Chondrocyte (in vitro differentiated cells): ENCODE measurements at places on chromosomes 13 and 19. TPM values are rescaled to one million over a fixed set of nuclear protein-coding genes. Genes with fewer than 3 reads are reported as not detected.

GRCh38 chr19:2428756-2429711 lies 1.6 kb upstream of the TIMM13 start:
- no peak for DNase-seq

Gene MICOS13
- total RNA-seq = 61.0 to 66.6 TPM (median 65.3 TPM) in 3 replicates

Gene PGLYRP1
- not detected in 3 replicates for total RNA-seq

Gene KLK3
- not detected in 3 replicates for total RNA-seq

Gene CRX
- not detected in 3 replicates for total RNA-seq

DNA sequence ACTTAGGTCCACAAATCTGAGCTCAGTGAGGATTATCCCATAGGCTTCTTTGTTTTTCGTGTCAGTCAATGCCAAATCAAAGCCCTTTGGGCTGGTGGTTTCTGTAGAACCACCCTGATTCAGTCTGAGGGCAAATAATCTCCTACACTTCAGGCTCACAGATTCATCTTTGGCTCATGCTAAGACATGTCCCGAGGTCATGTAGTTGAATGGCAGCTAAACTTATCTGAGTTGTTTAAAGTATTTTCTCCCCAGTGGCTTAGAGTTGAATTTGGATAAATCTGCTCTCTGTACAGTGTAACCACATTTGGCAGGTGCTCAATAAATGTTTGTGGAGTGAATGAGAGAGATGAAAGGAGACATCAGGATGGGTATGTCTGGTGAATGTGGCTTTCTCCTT lies 13.1 kb upstream of the SLC25A42 start:
- no peak for DNase-seq

- DNase-seq = no peak
These were observed 76.1 kb downstream of the SIPA1L3 start for GRCh38 chr19:37983153-37983552.

Gene CLEC17A
- not detected in 3 replicates for total RNA-seq

Gene ZNF724
- total RNA-seq = 2.3 to 6.7 TPM (median 3.0 TPM) in 3 replicates

Gene CRB3
- total RNA-seq = 0.32 TPM in 1 of 3 replicates, not detected in the others

Gene C19orf25
- total RNA-seq = 23.3 to 24.7 TPM (median 24.2 TPM) in 3 replicates

DNA sequence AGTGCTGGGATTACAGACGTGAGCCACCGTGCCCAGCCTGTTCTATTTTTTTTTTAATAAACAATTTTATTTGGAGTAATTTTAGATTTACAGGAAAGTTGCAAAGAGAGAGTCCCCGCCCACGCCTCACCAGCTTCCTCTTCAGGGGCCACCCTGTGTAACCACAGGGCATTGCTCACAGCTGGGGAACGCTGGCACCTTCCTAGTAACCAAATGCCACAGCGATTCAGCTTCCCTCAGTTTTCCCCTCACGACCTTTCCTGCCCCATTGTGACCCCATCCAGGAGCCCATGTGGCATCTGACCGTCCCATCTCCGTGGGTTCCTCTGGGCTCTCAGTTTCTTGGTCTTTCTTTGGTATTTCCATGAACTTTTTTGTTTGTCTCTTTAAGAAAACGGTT lies 83.9 kb downstream of the GNG7 start:
- no peak for DNase-seq

DNA sequence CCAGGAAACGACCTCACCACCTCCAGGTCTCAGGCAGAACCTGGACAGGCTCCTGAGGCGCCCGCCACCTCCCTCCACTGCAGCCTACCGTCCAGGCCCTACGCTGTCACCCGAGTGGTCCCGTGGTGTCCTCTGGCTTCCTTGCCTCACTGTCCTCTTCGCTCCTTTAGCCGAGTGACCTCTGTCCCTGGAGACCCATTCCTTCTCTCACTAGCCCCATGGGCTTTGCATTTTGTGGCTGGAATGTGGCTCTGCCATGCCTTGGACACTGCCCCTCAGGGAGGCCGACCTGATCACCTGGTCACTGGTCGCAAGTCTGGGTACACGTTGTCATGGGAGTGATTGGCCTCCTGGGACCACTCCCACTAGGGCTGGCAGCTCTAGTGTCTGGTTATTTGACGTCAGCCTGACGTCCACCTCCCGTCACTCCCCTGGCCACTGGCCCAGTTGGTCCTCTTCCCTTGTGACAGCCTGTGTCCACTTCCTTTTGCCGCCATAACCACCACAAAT lies 17.9 kb downstream of the SLC25A42 start:
- no peak for DNase-seq

GRCh38 chr19:45972081-45972946 lies 1.4 kb downstream of the NOVA2 start:
- DNase-seq = no peak

DNA sequence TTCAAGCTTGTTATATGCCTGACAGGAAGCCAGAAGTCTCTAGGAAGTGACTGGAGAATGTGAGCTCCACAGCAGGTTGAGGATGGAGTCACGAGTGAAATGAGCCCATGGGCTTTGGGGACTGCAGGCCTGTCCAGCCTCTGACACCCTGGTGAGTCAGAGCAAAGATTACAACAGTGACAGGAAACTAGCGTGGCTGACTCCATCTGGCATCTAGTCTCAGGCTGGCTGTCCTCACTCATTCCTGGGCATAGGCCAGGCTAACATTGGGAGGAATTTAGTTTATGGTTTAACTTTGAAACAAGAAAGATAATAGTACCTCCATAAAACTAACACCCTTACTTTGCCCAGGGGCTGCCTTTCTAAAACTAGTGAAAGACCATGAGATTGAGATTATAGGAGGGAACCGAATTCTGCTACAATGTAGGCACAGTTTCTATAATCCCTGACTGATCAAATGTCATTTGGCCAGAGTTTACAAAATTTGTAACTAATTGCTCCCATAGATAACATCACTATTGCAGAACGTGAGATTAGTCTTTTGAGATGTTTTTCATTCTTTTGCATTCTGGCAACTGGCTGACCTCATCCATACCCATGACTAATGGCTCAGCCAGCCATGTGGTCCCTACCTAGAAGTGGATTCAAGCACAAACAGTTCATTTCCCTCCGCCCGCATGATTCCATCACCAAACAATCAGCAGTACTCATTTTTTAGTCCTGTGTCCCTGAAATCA lies 28.4 kb downstream of the PSG1 start:
- DNase-seq = no peak

GRCh38 chr13:101455863-101456262 lies 3.4 kb downstream of the ITGBL1 start:
- DNase-seq = no peak

Gene KDELR1
- 251 to 261 TPM (median 251 TPM) in 3 replicates for total RNA-seq

GRCh38 chr13:76730220-76730619 lies 156.0 kb downstream of the KCTD12 start:
- DNase-seq = no peak

Gene NECTIN2
- total RNA-seq = 88.9 to 120 TPM (median 116 TPM) in 3 replicates

Gene ZNF626
- total RNA-seq = 9.3 to 18.5 TPM (median 9.9 TPM) in 3 replicates

GRCh38 chr13:25844559-25845434 lies 207.0 kb downstream of the SHISA2 start:
- no peak for DNase-seq

Gene ADGRE2
- total RNA-seq = 0.87 to 1.6 TPM in 2 of 3 replicates, not detected in the other

Gene NFILZ
- total RNA-seq = not detected in 3 replicates

DNA sequence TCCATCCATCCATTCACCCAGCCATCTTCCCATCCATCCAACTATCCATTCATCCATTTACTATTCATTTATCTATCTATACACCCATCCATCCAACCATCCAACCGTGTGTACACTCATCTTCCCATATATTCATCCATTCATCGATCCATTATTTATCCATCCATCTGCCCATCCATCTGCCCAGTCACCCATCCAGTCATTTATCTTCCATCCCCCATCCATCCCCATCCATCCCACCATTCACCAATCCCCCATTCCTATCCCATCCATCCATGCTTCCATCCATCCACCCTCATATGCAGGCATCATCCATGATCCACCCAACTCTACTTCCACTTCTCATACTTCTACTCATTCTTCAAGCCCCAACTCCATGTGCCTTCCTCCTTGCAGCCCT lies 14.0 kb upstream of the HOMER3 start:
- DNase-seq = no peak

- DNase-seq = no peak
These were observed 202.3 kb upstream of the KLHL1 start for GRCh38 chr13:70310396-70311119.

DNA sequence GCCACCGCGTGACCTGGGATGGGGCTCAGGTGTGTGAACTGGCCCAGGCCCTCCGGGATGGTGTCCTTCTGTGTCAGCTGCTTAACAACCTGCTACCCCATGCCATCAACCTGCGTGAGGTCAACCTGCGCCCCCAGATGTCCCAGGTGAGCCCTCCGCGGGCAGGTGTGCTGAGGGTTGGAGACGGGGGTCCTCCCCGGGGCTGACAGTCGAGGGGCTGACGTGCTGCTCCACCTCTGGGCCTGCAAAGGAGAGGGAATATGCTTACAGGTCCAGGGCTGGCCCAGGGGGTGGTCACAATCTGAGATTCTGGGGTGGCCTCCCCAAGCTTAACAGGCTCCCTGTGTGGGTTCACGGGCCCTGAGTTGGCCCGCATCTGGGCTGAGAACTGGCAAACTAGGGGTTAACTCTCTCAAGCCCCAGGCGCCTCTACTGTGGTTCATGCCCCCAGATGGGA lies 386 bp downstream of the VAV1 start:
- DNase-seq = no peak

Gene DIS3
- 28.3 to 33.4 TPM (median 30.5 TPM) in 3 replicates for total RNA-seq

Gene FPR3
- not detected in 3 replicates for total RNA-seq

DNA sequence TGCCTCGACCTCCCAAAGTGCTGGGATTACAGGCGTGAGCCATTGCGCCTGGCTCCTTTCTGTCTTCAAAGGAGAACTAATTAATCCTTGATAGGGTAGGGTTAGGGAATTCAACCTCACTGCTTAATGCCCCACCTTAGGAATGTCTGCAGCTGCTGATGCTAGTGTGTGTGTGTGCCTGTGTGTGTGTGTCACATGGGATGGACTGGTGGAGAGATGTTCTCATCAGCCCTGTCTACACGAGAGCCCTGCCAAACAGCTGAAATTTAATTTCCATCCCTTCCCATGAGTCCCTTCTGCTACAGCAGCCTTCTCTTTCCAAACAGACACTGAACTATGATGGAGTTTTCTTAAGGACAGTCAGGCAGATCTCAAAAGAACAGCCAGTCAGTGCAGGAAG lies 46.5 kb upstream of the CLDN10 start:
- DNase-seq = no peak

DNA sequence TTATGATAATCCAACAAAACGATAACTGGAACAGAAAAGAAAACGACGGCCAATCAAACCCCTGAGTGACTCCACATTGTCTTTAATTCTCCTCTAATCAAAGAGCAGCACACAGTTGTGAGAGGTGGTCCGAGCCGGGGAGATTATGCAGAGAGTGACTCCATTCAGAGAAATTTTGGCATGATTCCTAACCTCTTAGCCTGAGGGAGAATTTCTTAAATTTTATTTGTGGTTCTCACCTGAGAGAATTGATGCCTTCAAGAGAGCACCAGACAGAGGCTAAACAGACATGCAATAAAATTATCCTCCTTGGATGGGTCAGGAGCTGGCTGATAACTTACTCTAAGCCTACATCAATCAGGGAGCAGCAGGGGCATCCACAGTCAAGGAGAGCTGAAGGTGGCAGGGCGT lies 310.0 kb upstream of the KLF12 start:
- DNase-seq = no peak

- no peak for DNase-seq
These were observed 40.8 kb upstream of the CEACAM21 start for GRCh38 chr19:41535029-41535622.

Gene ACP5
- total RNA-seq = 0.45 TPM in 1 of 3 replicates, not detected in the others
